BJ (cell line): ENCODE measurements at places on chromosomes 5 and 9.
A peak's percentile ranks its signal among the peaks of the same experiment; 100 is the strongest.

GRCh38 chr5:180105827-180106312 is 34.3 kb upstream of the RNF130 start:
- no peak for DNase-seq

DNA sequence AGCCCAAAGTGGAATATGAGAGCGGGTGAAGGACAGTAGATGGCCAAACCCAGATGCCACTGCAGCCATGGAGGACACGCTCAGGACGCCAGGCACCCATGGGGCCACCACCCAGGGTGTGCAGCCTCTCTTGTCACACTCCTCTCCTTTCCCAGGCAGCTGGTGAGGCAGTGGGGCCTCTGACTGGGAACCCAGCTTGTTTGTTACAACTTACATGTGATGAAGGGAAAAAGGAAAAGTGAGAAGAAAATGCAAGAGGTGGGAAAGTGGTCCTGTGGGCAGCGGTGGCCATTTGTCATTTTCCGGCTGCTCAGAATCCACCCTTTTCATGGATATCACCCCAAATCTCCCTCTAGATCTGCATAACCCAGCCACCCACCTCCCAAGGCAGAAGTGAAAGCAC is 62.7 kb upstream of the UNC5A start:
- no peak for DNase-seq

DNA sequence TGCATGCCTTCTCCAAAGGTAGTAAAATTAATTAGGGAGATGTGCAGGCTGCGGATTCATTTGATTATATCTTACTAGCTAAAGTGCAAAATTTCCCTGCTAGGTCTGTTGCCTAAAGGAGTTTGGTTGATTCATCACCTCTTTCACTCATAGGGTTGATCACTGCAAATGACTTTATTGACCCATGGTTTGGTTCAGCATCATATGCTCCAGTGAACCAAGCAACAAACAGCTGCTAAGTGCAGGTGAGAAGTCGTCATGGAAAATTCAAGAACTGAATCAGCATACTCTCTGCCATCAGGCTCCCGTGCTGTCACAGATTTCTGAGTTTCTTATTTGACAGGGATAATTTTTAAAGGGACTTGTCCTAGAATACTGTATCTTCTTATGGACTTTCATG is 571.8 kb upstream of the CDH18 start:
- DNase-seq, result no peak

DNA sequence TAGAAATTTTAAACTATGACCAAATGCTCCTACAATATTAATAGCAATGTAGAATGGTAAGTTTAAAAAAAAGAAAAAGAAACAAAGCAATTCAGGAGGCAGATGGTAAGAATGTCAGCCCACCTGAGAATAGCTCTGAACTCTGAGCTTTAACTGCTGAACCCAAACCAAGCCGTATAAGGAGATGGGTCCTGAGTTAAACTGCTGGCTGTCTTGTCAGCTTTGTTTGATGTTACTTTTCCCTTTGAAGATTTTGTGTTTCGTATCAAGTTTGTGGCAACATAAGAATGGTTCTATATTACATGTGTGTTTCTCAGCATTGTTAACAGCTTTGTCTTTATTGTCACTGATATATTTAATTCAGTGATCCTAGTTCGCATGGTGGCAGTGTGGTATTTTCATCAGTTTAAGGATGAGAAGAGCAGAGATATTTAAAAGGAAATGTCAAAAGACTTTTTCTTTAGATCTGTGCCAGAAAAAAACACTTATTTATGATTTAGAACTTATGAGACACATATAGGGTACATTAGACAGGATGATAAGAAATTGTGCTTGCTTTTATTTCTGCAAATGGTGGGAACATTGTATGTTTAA is 390.1 kb downstream of the CCDC171 start:
- DNase-seq, result no peak

DNA sequence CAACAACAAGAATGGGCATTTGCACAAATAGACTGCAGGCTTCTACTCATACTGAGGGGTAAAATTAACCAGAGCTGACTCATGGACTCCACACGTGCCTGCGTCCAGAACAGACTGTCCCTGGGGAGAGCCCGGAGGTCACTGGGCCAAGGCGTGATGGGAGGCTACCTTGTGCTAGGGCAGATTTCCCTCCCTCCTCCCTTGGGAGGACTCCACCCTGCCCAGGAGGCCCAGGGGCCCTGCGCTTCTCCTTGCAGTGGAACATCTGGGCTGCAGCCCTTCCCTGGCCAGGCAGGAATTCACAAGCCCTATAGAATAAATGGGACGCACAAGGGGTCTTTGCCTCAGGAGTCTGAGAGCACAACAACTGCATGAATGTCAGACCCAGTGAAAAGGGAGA is 35.6 kb downstream of the IRX2 start:
- no peak for DNase-seq

DNA sequence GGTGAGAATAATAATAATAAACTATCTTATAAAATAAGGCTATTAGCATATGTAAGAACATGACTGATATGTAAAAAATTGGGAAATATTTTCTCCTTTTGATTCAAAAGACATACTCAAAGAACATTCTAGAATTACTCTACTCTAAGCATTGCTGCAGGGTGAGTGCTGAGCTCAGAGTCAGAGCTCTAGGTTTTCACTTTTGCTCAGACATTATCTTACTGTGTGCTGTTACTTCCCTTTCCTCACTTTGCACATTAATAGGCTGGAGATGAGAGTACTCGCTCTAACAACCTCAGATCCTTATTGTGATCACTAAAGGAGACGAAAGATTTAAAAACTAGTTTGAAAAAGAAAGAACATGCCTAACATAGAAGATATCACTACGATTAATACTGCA is 99.4 kb upstream of the C9orf72 start:
- DNase-seq, result no peak

GRCh38 chr9:33320568-33321261 is 30.4 kb downstream of the NFX1 start:
- DNase-seq, result peak; percentile 82

DNA sequence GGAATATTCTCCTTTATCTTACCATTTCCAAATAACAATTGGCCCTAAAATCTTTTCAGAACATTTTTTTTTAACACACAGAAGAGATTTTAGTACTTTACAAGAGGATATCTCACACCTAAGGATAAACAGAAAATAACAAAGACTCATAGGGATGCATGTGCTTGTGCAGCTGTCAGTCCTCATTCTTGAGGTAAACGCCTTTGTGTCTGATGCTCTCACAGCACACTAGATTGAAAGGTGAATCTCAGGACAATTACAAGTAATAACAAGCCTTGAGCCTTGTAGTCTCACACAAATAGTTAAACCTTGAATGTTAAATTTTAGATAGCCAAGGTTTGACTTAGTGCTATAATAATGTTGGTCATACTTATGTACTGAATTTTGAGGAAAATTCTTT is 439.2 kb downstream of the PTPRD start:
- DNase-seq, result no peak

DNA sequence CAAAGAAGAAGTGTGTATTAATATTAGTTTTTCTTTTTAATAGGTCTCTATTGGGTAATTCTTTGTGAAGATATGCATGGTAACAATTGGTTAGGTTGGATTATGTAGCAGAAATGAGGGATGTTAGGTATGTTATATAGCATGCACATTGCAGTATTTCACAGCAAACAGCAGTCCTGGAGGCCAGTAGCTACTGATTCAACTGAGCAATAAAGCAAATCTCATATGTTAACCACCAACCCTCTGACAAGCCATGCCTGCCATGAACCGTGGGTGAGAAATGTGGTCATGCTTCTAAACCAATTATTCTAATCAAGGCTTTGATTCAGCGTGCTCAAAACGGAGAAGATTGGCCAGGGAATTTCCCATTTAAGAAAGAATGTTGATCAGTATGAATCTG is 313.0 kb upstream of the CDH6 start:
- no peak for DNase-seq

DNA sequence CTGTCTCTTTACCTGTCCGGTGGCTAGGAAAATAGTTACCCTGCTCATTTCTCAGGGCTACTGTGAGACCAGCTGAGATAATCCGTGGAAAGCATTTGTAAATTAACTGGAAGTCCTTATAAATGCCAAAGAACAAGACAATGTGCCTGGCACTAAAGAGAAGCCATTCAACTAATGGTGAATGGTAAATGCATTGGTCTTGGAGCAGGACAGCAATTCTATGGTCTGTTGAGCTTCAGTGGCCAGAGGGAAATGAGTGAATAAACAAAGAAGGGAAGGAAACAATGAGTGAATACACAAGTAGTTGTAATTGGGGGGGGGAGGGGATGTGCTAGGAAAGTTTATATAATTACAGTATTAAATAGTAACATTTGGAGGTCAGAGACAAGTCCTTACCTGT is 353.6 kb downstream of the SEMA5A start:
- no peak for DNase-seq

DNA sequence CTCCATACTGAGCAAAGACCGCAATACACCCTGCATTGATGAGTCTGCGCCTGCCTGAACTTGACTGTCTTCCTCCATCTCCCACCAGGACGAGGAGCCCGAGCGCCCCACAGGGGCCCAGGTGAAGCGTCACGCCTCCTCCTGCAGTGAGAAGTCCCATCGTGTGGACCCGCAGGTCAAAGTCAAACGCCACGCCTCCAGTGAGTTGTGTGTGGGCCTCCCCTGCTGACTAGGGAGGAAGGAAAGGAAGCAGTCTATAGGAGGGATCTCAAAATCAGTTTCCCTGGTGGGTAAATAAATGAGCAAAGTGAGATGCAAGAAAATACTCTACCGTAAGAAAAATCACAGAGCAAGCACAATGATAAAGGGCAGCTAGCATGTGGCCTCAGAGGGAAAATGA is 22.8 kb upstream of the GRPEL2 start:
- no peak for DNase-seq

- DNase-seq, result no peak
Observed at GRCh38 chr9:34465468-34465867, 6.9 kb downstream of the DNAI1 start.

DNA sequence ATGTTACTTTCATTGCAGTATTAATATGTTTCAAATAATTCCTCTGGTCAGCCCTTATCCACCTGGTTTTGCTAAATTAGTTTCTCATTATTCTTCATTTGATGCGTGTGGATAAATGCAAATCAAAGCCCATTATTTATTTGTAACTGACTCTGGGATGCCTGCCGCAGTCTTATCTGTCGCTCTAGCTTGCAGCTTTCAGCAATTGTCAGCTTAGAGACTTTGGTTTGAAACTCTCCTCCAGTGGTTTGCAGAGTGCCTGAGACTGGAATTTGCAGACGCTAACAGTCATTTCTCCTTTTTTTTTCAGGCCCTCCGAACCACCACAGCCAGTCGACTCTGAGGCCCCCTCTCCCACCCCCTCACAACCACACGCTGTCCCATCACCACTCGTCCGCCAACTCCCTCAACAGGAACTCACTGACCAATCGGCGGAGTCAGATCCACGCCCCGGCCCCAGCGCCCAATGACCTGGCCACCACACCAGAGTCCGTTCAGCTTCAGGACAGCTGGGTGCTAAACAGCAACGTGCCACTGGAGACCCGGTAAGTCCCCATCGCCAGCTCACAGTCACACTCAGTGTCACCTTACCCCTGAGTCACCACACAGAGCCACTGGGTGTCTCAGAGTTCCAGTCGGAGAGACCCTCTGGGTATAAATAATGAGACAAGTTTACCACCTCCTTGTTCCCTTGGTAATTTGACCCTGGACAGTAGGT is 339.0 kb upstream of the WWC1 start:
- DNase-seq, result no peak

DNA sequence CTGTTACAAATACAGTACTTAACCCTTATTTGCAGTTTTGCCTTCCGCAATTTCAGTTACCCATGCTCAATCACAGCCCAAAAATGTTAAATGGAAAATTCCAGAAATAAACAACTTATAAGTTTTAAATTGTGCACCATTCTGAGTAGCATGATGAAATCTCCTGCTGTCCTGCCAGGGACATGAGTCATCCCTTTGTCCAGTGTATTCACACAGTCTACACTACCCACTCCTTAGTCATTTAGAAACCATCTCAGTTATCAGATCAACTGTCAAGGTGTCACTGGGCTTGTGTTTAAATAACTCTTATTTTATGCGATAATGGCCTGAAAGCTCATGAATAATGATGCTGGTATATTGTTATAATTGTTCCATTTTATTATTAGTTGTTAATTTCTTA is 95.8 kb downstream of the PLCXD3 start:
- DNase-seq, result peak; percentile 86

- no peak for DNase-seq
Observed at GRCh38 chr9:114484854-114485443, 20.3 kb downstream of the WHRN start.

DNA sequence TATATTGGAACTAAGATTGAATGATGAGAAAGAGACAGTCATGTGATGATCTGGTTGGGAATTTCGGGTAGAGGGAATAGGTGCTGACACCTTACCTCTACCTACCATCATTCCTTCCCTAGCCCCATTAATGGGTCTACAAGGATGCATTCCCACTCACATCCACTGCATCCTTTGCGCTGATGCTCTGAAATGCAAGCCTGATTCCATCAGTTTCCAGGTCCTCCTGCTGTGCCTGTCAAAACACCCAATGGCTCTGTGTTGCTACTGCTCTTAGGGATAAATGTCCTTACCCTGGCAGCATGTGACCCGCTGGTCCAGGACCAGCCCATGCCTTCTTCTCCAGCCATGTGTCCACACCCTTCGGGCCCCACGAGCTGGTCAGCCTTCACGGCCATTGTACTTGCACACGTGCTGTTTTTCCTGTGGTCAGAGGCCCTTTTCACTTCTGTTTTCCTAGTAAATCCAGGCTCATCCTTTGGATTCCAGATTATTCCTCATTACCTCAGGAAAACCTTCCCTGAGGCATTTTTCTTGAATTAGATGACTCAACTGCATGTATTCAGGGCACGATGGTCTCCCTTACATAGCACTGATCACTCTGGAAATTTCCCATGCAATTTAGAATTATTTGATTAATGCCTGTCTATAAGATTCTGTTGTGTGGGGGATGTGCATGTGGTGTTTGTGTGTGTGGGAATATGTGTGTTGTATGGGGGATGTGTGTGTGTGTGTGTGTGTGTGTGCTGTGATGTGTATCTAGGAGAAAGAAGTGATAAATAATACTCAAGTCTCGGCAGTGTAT is 185.0 kb downstream of the DIRAS2 start:
- DNase-seq, result no peak

GRCh38 chr5:72434056-72434780 is 73.0 kb downstream of the ZNF366 start:
- no peak for DNase-seq

DNA sequence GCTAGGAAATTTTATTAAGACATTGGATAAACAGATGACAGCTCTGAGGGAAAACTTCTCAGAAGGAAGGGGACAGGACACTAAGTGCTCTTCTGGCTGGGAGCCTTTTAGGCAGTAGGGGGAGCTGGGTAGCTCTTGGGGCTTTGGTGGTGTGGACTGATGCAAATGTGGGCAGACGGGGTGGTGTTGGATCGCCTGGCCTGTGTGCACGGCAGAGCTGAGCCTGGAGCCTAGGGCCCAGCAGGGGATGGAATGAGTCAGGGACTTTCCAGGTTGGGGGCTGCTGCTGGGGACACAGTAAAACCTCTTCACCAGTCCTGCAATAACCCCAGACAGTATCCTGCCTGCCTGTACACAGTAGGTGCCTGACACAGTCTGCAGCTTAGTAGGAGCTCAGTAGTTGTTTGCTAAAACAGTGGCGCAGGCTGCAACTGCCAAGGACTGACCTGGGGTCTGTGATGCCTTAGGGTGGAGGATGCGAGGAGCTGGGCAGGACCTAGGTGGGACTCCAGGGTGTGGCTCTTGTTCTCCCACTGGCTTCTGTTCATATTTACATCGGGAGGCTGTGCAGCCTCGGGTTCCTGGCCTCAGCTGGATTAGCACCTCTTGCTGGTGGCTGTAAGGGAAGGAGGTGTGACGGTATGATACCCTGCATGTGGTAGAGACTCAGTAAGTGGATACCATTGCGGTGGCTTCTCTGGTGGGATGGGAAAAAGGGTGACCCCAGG is 83.8 kb downstream of the DAB2IP start:
- DNase-seq, result peak; percentile 41

- DNase-seq, result peak; percentile 75
Observed at GRCh38 chr9:86282979-86283535, 719 bp upstream of the ISCA1 start.
